ENCODE measurements at places on chromosomes 5 and 9.

- peak; percentile 88 for DNase-seq
These were observed 714 bp upstream of the ZNF608 start for GRCh38 chr5:124746916-124747790.

GRCh38 chr9:86201474-86202337, 57.8 kb downstream of the C9orf153 start:
- DNase-seq = no peak

DNA sequence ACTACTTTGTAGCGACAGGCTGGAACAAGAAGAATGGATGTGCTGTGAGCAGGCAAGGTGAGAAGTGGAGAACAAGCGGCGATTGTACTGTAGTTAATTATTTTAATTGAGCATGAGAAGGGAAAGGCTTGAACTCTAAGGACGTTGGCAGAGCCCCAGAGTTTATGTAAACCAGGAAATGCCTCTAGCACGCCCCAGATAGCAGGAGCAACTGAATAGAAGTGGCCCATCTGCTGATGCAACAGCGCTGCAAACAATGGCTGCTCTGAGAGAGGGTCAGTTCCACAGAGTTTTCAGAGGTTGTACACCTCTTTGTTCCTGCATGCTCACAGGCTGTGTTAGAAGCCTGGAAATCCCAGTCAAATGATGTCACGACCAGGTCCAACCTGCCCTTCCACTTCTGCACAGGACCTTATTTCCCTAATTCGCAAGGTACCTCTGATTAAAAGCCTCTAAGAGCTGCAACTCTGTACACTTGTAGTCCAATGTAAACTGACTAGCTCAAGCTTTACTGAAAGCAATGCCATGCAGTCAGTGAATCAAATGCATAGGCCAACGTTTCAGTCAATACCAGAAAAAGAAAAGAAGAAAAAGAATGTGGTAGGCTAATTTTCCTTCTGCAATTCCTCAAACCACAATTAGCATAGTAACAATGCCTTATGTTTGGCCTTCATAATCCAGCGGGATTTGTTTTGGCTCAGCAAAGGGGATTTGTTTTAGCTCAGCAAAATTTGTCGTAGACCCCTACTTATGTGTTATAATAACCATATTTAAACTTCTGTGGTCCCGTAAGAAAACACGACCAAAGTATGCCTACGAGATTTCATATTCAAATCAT, 119.6 kb upstream of the RETREG1 start:
- no peak for DNase-seq

DNA sequence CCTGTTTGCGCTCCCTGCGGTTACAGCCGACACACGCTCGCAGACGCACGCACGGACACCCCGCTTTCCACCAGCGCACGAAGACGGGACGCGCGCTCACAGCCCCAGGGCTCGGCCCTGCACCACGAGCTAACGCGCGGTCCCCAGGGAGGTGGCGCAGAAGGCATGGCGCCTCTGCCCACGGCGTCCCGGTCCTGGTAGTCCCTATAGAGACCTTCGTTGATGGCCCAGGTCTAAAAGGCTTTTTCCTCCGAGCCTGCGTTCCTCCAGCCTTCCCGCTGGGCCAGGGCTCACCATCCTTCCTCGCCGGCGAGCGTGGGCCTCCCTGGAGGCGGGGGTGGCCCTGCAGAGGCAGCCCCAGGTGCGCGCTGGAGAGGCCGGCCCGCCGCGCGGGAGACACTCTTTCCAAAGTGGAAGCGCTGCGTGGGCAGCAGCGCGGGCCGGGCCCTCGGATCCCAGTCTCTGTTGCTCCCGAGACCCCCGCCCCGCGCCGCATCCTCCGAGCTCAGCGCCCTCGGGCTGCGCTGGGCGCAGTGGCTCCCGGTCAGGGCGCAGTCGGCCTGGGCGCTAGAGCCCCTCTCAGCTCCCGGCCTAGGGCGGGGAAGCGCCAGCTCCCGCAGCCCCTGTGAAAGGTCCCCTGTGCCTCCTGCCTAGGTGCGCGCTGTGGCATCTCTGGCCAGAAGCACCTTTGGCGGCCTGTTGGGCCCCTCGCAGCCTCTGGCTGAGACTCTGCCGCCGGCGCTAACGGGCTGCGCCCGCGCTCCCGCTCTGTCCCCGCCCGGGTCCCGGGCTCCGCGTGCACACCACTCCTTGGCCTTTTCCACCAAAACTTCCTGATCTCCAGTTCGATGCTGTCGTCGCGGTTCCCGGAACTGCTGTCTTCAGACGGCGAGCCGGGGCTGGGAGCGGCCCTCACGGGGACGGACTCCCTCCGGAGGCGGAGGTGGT, 31.9 kb upstream of the FANCC start:
- DNase-seq = no peak

DNA sequence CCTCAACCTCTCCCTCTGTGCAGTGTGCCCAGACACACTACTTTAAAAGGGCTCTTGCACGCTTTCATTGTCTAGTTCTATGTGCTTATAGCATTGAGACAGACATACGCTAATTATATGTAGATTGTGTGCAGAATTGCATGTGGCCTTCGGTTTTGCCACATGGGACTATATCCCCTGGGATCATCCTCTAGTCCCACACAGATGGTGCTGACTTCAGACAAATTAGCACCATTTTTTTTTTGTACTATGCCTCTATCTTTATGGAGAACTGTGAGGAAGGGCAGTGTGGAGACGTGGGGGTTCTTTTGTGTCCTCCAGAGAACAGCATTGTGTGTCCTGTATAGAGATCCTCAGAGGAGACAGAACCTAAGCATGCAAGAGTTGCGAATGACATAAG, 29.3 kb downstream of the PAPPA start:
- no peak for DNase-seq
